Activated CD4-positive, alpha-beta T cell treated with anti-CD3 and anti-CD28 coated beads for 4 hours (primary cell): ENCODE measurements at places on chromosomes 7 and 10.

DNA sequence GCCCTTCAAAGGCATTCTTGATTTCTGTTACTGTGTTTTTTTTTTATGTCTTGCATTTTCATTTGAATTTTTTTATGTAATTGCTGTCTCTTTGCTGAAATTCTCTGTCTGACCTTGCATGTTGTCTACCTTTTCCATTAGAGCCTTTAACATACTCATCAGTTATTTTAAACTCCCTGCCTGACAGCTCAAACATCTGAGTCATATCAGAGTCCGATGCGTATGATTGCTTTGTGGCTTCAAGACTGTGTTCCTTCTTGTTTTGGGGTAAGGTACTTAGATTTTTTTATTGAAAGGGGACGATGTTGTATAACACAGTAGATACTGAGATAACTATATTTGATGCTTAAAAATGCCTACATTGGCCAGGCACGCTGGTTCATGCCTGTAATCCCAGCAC, 9.7 kb upstream of the TARP start:
- DNase-seq, result no peak

DNA sequence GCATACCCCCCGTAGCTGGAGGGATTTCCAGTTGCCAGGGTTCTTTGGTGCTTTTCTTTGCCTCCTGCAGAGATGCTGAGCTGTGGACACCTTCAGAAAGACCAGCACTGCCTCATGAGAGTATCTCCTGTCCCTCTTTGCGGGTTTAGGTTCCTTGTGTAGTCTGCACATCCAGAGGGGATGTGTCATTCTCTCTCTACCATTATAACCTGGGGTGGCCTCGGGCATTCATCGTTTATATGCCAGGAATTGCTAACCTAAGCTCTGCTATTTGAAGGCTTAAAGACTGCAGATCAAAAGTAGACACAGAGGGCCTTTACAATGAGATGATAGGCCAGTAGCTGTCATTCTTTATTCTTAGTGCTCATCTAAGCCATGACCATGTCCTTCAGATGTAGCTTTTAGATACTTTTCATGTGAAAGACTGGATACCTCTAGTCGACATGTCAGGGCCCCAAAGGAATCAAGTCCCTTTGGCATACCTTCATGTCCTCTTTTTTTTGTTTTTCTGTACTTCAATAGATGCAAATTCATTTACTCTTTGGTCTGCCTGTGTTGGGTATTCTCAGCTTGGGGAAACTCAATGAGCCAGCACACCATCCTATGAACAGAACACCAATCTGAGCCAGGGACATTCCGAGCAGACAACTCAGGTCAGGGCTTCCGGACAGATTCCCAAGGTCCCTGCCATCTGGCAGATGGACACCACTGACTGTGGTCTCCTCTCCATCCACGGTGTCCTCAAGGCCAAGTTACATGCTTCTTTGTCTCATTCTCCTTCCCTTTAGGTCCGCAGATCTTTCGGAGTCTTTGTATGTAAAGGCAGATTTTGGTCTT, 129.3 kb downstream of the NRF1 start:
- no peak for DNase-seq

DNA sequence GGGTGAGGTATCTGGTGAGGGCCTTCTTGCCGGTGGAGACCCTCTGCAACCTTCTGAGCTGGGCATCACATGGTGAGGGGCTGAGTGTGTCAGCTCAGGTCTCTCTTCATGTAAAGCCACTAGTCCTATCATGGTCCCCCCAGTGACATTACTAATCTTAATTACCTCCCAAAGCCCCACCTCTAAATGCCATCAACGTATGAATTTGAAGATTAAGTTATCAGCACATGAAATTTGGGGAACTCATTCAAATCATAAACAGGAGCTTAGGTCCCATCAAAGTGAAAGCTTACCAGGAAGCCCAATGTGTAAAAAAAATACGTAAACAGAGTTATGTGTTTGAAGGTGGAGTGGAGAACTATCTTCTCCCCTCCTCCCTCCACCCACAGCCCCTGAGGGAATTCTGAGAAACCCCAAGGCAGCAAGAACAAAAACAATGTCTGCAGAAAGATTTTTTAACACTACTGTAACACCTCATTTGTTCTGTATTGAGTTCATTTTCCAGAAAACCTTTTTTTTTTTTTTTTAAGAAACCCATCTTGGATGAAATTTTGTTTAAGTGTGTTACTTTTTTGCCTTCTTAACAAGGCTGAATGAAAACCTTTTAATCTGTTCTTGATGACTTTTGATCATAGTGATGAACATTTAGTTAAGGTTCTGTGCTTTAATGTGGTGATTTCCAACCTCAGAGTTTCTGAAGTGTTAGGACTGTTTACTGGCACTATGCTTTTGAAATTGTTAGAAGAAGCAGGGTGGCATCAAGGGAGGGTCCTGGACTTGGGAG, 19.1 kb upstream of the PCGF5 start:
- peak; percentile 38 for DNase-seq

GRCh38 chr7:44046321-44047061, 2.0 kb downstream of the DBNL start:
- no peak for DNase-seq

DNA sequence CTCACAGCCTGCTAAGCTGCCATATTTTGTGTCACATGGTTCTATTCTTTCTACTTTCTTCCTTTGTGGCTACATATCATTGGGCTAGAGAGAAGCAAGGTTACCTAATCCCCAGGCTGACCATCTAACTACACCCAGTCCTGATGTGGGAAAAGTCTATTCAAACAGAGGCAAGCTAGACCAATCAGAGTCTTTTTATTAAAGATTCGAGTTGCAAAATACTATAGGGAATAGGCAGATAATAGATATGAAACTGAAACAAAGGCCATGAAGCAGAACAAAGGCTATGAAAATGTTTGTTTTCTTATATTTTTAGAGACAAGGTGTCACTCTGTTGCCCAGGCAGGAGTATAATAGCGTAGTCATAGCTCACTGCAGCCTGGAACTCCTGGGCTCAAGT, 36.7 kb downstream of the MTERF1 start:
- no peak for DNase-seq

GRCh38 chr10:11539191-11539868, 72.1 kb downstream of the USP6NL start:
- no peak for DNase-seq

GRCh38 chr10:31128536-31128935, 96.9 kb upstream of the ZNF438 start:
- DNase-seq, result no peak

GRCh38 chr10:5321273-5321672, 43.5 kb upstream of the UCN3 start:
- no peak for DNase-seq

GRCh38 chr10:78349165-78349516, 315.5 kb downstream of the RPS24 start:
- no peak for DNase-seq

DNA sequence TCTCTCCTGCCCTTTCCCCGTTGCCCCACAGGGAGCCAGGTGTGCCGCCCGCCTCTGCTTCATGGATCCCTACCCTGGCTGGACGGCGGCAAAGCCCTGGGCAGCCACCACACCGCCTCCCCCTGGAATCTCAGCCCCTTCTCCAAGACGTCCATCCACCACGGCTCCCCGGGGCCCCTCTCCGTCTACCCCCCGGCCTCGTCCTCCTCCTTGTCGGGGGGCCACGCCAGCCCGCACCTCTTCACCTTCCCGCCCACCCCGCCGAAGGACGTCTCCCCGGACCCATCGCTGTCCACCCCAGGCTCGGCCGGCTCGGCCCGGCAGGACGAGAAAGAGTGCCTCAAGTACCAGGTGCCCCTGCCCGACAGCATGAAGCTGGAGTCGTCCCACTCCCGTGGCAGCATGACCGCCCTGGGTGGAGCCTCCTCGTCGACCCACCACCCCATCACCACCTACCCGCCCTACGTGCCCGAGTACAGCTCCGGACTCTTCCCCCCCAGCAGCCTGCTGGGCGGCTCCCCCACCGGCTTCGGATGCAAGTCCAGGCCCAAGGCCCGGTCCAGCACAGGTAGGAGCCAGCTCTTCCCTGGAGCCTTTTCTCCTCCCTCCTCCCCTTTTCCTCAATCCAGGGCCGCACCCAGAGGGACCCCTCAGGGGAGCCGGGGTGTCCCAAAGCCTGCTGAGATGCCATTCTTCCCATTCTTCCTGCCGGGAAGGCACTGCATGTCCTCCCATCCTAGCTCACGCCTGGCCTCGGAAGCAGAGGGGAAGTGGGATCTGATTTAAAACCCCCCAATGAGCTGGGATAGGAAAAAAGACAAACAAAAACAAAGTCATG, 4.0 kb downstream of the GATA3 start:
- DNase-seq, result no peak

DNA sequence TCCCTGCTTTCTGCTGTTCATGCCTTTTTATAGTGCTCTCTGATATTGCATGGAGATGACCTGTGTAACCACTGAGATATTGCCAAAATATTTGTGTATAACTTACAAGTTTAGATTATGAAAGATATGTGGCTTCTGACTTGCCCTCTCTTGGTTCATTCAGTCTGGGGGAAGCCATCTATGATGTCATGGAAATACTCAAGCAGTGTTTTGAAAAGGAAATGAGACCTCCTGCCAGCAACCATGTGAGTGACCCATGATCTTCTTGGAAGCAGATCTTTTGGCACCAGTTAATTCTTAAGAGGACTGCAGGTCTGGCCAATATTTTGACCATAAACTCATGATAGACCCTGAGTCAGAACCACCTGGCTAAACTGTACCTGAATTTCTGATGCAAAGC, 183.0 kb downstream of the THSD7A start:
- DNase-seq, result no peak

- no peak for DNase-seq
These were observed 20.8 kb downstream of the C10orf105 start for GRCh38 chr10:71698737-71699136.

DNA sequence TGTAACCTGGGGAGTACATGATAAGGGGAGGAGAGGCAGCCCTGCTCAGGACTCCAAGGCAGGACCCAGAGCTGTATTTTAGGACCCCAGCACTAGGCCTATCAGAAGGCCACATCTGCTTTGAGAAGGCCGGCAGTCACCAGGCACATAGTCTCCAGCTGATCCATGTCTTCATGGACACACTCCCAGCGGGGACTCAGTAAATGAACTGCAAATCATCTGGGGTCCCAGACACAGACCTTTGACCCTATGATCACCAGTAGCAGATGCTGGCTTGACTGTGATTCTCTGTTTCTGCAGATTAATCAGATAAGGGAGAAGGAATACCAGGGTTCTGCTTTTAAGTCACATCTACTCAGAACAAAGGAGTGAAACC, 341.4 kb upstream of the PODXL start:
- DNase-seq, result no peak

DNA sequence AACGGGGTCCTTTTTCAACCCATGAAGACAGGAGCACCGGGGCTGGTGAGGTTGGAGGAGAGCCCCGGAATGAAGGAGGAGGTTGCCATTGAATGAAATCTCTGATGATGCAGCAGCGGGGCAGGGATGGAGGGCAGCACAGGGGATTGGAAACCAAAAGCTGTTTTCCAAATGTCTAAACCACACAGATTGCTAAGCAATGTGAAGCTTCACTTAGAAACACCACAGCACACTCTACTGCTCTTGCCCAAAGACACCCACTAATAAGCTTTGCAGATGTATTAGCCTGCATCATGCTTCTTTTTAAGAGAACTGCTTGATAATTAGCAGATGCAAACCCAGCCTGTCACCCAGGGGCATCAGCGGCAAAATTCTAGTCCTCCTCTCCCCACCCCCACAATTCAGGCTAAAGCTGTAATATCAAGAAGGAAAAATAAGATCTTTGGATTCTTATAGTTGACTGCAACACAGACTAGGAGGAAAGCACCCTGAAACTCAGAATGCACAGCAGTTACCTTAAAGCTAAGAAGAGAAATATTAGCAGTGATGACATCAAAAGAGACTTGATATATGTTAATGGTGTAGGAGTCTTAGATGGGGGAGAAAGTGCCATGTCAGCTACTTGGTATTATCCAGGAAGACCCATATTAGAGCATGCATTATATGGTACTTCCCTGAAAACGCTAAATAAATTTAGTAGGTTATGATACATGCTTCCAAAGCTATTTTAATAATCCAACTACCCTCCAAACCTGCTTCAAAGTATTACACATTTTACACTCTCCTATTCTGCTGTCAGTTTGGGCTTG, 666.7 kb downstream of the KCNMA1 start:
- DNase-seq, result no peak
